Fibroblast of skin of right quadriceps (primary cell): ENCODE measurements at places on chromosomes 2 and 18.

DNA sequence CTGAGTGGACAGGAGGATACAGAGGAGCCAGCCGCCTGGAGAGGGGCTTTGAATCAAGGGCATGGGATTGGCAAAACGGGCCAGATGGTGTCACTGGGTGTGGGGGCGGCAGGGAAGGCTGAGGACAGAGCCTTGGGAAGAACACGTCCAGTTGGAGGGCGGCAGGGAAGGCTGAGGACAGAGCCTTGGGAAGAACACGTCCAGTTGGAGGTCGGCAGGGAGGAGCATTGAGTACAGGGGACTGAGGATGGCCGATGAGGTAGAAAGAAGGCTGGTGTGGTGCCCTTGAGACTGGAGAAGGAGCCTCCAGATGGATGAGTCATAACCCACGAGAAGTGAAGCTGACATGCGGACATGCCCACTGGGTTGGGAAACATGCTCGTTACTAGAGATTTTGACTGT is 4.5 kb downstream of the HES6 start:
- DNase-seq, result no peak

DNA sequence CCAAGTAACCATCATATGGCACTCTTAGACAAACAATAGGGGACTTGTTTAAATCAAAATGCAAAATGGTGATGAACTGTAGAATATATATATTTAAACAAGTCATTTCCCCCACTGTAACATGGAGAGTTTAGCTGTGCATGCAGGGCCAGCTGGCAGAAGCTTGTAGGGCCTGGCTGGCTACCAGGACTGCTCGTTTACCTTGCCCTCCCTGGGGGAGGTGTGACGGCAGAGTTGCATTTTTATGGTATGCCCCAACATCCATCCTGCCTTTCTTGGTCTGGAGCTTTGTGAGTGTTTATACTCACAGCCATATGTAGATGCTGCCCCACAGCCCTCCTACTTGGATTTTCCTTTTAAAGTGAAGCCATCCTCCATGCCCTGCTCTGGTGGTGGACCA is 101.7 kb upstream of the ZFP36L2 start:
- peak; percentile 71 for DNase-seq

DNA sequence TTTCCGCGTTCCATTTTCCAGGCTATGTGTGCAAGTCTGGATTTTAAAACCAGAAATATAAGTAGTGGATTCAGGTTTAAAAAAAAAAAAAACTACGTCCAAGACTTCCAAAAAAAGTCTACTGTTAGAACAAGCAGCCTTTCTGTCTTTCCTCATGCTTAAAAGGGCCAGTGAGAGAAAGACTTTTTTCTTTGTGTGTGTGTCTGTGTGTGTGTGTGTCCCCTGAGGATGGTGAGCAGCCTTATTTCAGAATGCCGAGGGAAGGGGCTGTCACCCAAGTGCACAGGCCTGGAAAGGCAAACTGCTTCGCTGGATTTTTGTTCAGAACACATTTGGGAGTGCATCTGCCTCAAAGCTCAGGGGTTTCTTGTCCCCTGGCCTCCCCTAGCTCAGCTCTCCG is 98.8 kb downstream of the ZBTB7C start:
- no peak for DNase-seq

- no peak for DNase-seq
Observed at GRCh38 chr2:120622886-120623753, 112.5 kb upstream of the GLI2 start.

- DNase-seq, result peak; percentile 94
Observed at GRCh38 chr2:196160101-196160500, 11.3 kb downstream of the STK17B start.

DNA sequence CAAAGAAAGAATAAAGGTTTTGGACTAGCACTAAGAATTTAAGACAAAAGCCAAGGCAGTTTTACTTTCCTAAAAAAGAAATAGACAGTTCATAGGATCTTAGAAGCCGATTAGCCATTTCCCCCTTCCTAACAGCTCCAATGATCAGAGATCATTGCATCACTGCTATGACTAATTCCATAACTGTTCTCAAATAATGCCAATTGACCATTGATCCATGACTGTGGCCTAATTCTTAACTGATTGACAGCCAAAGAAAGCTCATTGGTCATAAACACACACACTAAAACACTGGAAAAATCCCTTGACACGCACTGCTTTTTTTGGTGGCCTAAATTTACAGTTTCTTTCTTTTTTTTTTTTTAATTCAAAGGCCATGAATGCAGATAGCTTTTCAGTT is 345.0 kb upstream of the ACVR2A start:
- DNase-seq, result no peak

DNA sequence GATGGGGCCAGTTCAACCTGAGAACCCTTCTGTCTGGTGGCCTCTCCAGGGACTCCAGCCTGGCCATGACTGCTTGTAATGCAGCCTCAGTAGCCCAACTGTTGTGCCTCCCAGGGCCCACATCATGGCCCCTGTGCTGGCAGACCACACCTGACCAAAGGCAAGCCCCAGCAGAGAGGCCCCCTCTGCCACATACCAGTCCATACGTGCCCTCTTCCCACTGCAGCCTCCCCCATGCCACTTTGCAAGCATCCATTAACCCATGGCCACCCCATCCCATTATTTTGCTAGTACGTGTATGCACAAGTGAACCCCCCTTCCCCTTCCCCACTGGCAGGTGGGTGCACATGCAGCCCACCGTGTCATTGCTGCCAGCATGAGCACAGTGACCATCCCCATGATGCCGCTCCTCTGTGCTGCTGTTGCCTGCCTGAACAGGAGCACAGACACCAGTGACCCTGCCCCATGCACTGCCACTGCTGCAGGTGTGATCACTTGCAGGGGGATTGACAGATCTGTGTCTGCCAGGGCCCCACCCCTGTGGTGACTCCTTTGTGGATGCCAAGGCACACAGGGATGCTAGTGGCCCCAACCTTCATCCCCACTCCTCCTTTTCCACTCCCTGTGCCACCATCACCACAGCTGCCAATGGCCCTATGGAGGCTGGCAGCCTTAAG is 330.0 kb upstream of the DSEL start:
- no peak for DNase-seq

- no peak for DNase-seq
Observed at GRCh38 chr2:161367675-161368074, 48.4 kb upstream of the TBR1 start.

DNA sequence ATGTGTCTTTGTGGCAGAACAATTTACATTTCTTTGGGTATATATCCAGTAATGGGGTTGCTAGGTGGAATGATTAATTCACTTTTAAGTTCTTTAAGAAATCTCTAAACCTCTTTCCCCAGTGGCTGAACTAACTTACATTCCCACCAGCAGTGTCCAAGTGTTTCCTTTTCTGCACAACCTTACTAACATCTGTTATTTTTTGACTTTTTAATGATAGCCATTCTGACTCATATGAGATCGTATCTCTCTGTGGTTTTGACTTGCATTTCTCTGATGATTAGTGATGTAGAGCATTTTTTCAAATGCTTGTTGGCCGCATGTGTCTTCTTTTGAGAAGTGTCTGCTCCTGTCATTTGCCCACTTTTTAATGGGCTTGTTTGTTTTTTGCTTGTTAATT is 43.1 kb upstream of the PTH2R start:
- DNase-seq, result peak; percentile 91
